ENCODE measurements at places on chromosomes 5 and 9.

DNA sequence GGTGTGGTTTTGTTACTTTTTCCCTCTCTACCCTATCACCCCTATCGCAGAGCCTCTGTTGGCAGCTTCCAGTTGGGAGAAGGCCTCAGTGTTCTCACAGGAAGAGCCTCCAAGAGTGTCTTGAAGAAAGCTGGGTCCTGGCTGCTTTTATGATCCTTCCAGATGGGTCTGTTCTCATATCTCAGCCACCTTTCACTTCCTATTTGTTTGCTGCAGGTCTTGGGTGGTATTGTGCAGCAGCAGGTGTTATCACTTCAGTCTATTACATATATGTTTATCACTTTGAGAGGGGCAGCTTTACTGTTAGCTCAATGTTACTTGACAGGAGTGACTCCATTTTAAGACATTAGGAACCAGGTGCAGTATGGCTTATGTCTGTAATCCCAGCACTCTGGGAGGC is 59.2 kb upstream of the GDNF start:
- no peak for DNase-seq

GRCh38 chr9:136990242-136990911 is 1.8 kb upstream of the PAXX start:
- peak; percentile 21 for DNase-seq

GRCh38 chr5:78540335-78541085 is 108.1 kb downstream of the LHFPL2 start:
- DNase-seq, result no peak

GRCh38 chr5:102801371-102801770 is 46.3 kb downstream of the PAM start:
- no peak for DNase-seq

DNA sequence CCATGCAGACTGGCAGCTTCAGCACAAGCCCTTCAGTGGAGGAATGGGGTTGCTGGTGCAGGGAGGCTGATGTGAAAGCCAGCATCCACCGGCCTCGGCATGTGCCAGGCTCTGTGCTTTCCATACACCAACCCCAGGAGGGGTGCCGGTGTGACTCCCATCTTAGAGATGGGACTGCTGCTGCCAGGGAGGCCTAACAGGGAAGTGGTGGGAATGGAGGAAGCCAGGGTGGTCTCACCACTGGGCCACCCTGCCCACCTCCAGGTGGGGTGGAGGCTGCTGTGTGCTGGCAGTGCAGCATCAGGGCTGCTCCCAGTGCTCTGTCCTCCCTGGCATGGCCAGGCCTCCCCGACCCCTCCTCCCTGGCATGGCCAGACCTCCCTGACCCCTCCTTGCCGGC is 32.8 kb upstream of the PITX1 start:
- no peak for DNase-seq

GRCh38 chr9:79501546-79501945 is 70.2 kb upstream of the TLE4 start:
- no peak for DNase-seq
